ENCODE measurements at places on chromosomes 7 and 10. TPM values are rescaled to one million over a fixed set of nuclear protein-coding genes. Genes with fewer than 3 reads are reported as not detected.

Gene NACAD
- not detected for total RNA-seq

Gene PRR15
- not detected for total RNA-seq

- no peaks in the 10 kb centered on the region for H3K27me3 ChIP-seq
- H3K4me1 ChIP-seq: no peaks in the 10 kb centered on the region
- no peaks in the 10 kb centered on the region for H3K36me3 ChIP-seq
- H3K27ac ChIP-seq: no peak overlapping the region
Observed at GRCh38 chr7:71220210-71220695, 88.3 kb downstream of the GALNT17 start.

Gene SPDYE1
- not detected for total RNA-seq

Gene VPS37D
- total RNA-seq: 0.25 TPM

Gene EBF3
- total RNA-seq: not detected

Gene ARL4A
- total RNA-seq: 13.9 TPM

- peak overlapping the region; percentile 91 for H3K4me3 ChIP-seq
- peak overlapping the region; percentile 100 for H3K27ac ChIP-seq
Observed at GRCh38 chr7:32890010-32890792, 1.4 kb downstream of the KBTBD2 start.

Gene IDI2
- not detected for total RNA-seq

GRCh38 chr10:130146042-130146441 lies 9.9 kb downstream of the GLRX3 start:
- no peak for DNase-seq
- peaks cover 51% of the 10 kb centered on the region for H3K36me3 ChIP-seq
- H3K27me3 ChIP-seq: no peaks in the 10 kb centered on the region
- H3K27ac ChIP-seq: peak overlapping the region; percentile 15

DNA sequence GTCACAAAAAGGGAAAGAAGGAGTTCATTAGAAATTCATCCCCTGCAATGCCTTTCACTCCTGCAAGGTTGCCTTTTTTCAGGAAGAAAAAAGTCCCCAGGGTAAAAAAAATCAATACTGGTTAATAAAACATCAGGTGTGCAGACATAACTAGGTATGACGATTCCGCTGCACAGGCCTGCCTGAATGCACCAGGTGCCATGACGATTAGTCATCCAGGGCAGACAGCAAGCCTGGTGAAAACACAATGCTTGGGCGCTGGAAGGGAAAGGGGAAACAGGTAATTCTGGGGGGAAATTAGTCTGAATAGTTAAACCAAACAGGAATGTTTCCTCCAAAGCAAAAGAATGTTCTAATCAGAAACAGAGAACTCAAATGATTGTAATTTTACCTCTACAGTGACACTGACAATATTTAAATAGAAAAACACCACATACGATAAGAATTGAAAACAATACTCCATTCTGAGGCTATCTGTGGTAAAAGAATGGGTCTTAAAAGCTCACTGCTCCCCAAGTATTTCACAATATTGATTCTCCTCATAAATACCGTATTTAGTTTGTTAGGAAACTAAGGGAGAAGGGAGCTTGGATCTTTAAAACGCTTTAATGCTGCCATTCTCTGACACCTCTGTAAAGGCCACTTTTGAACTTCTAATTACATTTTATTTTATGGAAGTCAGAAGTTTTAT lies 45.2 kb downstream of the VPS41 start:
- no peak for DNase-seq
- no peak overlapping the region for H3K4me3 ChIP-seq
- peaks cover 6% of the 10 kb centered on the region for H3K36me3 ChIP-seq
- no peaks in the 10 kb centered on the region for H3K27me3 ChIP-seq
- H3K4me1 ChIP-seq: no peaks in the 10 kb centered on the region
- no peak overlapping the region for H3K27ac ChIP-seq

Gene LIPN
- not detected for total RNA-seq

GRCh38 chr7:93414574-93414973 lies 159.9 kb downstream of the CALCR start:
- H3K36me3 ChIP-seq: no peaks in the 10 kb centered on the region
- no peak overlapping the region for H3K27ac ChIP-seq
- no peaks in the 10 kb centered on the region for H3K4me1 ChIP-seq
- no peak overlapping the region for H3K4me3 ChIP-seq
- H3K27me3 ChIP-seq: peaks cover 17% of the 10 kb centered on the region

GRCh38 chr10:34969171-34969570 lies 121.0 kb downstream of the CUL2 start:
- H3K27ac ChIP-seq: no peak overlapping the region
- no peak for DNase-seq
- H3K4me3 ChIP-seq: no peak overlapping the region
- H3K27me3 ChIP-seq: no peaks in the 10 kb centered on the region

DNA sequence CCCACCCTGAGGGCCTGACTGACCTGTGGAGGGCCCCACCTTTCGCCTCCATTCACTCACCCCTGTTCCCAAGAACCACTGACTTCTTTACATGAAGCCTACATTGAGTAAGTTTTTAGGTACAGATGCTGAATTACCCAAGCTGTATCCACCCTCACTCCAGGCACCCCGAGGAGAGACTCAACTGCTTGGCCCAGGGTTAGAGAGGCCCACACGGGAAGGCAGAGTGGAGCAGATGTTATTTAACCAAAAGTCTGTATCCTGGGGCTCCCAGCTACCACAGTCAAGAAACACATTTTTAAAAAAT lies 213.1 kb upstream of the FRMD4A start:
- H3K27ac ChIP-seq: peak overlapping the region; percentile 87
- no peaks in the 10 kb centered on the region for H3K27me3 ChIP-seq
- peaks cover 83% of the 10 kb centered on the region for H3K4me1 ChIP-seq
- peaks cover 52% of the 10 kb centered on the region for H3K36me3 ChIP-seq
- no peak for DNase-seq

- H3K27ac ChIP-seq: no peak overlapping the region
- no peak overlapping the region for H3K4me3 ChIP-seq
- no peaks in the 10 kb centered on the region for H3K27me3 ChIP-seq
- DNase-seq: no peak
Observed at GRCh38 chr7:36507475-36508440, 118.1 kb downstream of the ANLN start.
